Activated naive CD8-positive, alpha-beta T cell treated with anti-CD3 and anti-CD28 coated beads, Interleukin-2, amount 10 ng/mL, durations not matched to agents 7 days and 5 days (primary cell): ENCODE measurements at places on chromosomes 11 and 22.

GRCh38 chr11:18706330-18707243 is 8.0 kb downstream of the TMEM86A start:
- H3K27me3 ChIP-seq, result peaks cover 19% of the 10 kb centered on the region
- peaks cover 3% of the 10 kb centered on the region for H3K36me3 ChIP-seq
- peak overlapping the region; percentile 84 for H3K4me3 ChIP-seq
- peak overlapping the region; percentile 89 for H3K27ac ChIP-seq

DNA sequence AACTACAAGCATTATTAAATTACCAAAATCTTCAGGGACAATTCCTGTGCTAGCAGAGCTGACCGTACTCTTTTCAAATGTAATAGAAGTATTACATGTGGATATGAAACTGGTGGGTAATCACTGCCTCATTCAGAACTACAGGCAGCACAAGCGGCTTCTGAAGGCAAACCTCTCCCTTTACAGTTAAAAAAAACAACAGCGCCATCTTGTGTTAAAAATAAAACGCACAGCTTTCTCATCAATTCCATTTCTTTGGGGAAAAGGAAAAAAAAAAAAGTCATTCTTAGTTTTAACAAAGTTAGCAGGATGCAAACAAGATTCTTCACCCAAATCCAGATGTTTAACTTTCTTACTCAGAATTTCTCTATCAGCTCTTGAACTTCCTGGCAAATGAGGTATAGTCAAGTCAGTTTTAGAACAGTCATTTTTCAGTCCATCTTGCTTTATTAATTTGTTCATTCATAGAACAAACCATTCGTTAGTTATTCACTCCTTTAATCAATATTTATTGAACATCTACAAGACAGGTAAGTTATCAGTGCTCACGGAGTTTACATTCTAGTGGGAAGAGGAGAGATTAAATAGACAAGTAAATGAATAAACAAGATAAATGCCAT is 331.8 kb upstream of the MPPED2 start:
- no peaks in the 10 kb centered on the region for H3K36me3 ChIP-seq
- H3K4me1 ChIP-seq, result no peaks in the 10 kb centered on the region

DNA sequence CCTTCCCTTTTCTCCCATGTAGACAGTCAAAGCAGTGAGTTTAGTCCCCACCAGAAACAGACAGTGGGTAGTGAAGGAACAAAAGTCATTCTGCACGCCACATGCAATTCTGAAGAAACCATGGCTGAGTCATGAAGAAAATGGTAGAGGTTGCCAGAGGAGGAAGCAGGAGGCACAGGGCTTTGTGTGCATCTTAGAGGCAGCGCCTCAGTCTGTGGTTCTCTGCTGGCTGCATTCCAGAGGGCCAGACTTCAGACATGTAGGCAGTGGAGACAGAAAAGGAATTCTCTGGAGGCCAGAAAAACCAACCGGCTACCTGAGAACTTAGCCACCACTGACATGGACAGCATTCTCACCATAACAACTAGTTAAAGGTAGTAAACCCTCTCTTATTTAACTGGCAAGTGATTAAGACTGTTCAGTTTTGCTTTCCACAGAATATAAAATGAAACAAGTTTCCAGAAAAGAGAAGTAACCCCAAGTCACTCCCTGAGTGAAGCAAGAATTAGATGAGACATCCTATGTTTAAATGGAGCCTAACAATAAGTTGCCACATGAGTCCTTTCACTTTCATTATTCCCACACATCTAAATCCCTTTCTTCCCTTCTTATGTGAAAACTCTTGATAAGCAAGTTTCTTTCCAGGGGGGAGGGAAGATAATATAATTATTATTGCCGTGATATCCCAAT is 556.1 kb downstream of the SOX6 start:
- no peak for DNase-seq
- no peaks in the 10 kb centered on the region for H3K4me1 ChIP-seq
- H3K4me3 ChIP-seq, result no peak overlapping the region
- peaks cover 1% of the 10 kb centered on the region for H3K27me3 ChIP-seq

DNA sequence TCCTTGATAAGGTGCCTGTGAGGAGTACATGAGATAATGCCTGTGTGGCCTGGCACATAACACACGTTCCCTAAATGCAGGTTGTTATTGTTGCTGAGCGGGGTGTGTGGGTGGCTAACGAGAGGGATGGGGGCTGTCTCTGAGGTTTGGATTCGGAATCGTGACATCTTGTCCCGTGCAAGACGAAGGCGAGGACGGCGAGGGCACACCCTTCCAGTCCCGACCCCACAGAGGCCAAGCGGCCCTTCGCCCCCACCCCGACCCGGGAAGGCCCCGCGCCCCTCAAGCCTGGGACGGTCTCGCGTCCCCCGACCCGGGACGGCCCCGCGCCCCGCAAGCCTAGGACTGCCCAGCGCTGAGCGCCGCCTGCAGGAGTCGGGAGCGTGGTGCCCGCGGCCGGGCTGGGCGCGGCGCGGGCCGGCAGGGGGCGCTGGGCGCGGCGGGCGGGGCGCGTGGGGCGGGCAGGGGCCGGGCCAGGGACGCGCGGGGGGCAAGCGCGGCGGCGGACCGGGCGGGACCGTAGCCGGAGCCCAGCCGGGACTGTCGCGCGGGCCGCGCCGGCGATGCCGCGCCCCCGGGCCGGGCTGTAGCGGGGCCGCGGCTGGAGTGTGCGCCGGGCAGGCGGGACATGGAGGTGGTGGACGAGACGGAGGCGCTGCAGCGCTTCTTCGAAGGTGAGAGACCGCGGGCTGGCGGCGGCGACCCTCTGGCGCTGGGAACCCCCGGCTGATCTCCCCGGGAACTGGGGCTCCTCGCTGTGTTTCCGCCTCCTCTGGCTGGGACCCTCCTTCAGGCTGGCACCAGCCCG is at the start of gene MYRF:
TSS of gene MYRF (plus strand) at position 520 of the 808 bp plus-strand sequence. CDS start at position 629, 109 bp downstream.
- peaks cover 16% of the 10 kb centered on the region for H3K4me1 ChIP-seq
- no peak within 1 kb of the TSS for H3K27ac ChIP-seq
- peak; percentile 85 for DNase-seq
- H3K27me3 ChIP-seq, result peaks cover 31% of the 10 kb centered on the region

DNA sequence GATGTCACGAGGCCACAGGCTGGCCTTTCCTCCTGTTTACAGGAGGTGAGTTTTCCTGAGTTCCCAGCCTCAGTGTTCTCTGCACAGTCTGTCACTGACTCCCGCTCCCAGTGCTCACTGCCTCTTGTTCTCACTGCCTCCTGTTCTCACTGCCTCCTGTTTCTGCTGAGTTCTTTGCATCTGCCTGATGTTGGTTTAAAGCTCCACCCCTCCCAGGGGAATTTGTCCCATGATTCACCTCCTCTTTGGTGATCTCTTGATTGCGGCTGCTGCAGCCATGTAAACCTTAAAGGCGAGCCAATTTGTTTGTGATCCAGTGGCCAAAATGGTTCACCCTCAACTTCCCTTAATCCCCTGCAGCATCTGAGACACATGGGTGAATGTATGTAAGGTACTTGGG is 6.0 kb upstream of the TUBA8 start:
- peaks cover 38% of the 10 kb centered on the region for H3K36me3 ChIP-seq
- H3K27me3 ChIP-seq, result peaks cover 12% of the 10 kb centered on the region
- no peak overlapping the region for H3K27ac ChIP-seq
- H3K4me1 ChIP-seq, result peaks cover 3% of the 10 kb centered on the region
- no peak for DNase-seq
- H3K4me3 ChIP-seq, result no peak overlapping the region

DNA sequence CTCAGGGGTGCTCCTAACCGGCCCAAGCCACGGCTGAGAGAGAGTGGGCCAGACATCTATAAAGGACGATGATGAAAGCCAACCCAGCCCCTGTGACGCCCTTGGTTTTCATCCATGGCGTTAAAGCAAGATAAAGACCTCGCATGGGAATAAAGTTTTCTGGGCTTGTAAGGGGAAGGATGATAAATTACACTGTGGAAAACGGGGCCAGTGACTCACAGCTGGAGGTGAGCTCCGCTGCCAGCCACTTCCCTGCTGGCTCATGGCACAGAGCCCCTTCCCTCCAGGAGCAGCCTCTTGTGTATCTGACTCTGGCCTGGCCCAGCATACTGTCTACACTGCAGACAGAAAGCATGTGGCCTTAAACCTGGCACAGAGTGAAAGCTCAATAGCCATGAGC is 503.2 kb upstream of the B3GAT1 start:
- no peaks in the 10 kb centered on the region for H3K4me1 ChIP-seq
- no peak overlapping the region for H3K4me3 ChIP-seq
- DNase-seq, result no peak
- H3K27ac ChIP-seq, result no peak overlapping the region
- peaks cover 4% of the 10 kb centered on the region for H3K27me3 ChIP-seq

- DNase-seq, result no peak
- H3K4me3 ChIP-seq, result no peak overlapping the region
- no peaks in the 10 kb centered on the region for H3K4me1 ChIP-seq
- H3K36me3 ChIP-seq, result no peaks in the 10 kb centered on the region
Observed at GRCh38 chr11:134423106-134423505, 11.1 kb upstream of the B3GAT1 start.

DNA sequence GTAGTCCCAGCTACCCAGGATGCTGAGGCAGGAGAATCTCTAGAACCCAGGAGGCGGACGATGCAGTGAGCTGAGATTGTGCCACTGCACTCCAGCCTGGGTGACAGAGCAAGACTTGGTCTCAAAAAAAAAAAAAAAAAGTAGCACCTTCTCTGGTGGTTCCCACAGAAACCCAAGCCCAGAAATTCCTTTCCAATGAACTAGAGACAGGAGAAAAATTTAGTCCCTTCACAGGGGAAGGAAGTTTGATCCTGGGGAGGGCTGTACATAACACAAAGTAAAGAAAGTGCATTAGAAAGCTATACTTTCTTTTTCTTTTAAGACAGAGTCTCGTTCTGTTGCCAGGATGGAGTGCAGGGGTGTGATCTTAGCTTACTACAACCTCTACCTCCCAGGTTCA is 25.5 kb upstream of the APOA1 start:
- no peak for DNase-seq
- H3K4me3 ChIP-seq, result no peak overlapping the region
- H3K4me1 ChIP-seq, result peaks cover 4% of the 10 kb centered on the region
- no peak overlapping the region for H3K27ac ChIP-seq
- no peaks in the 10 kb centered on the region for H3K27me3 ChIP-seq

DNA sequence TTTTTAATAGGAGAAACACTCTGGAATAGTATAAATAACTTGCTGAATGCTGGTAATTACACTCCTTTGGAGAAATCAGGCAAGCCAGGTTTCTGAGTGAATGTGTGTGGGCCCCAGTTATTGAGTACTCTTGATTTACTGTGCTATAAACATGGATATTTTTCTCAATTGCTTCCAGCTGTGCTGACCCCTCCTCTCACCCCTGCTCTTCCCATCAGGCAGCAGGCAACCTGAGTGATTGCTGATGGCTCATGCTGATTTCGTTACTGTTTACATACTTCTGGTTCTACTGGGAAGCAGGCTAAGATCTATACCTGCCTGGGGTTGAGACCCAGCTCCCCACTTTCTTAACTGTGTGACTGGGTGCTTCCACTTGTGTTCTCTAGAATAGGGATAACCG is 68.5 kb downstream of the DHCR7 start:
- no peak for DNase-seq
- no peaks in the 10 kb centered on the region for H3K4me1 ChIP-seq
- H3K27me3 ChIP-seq, result peaks cover 2% of the 10 kb centered on the region
- peaks cover 2% of the 10 kb centered on the region for H3K36me3 ChIP-seq

GRCh38 chr11:64566915-64567891 is 23.8 kb upstream of the SLC22A12 start:
- DNase-seq, result no peak
- H3K27me3 ChIP-seq, result no peaks in the 10 kb centered on the region
- H3K4me3 ChIP-seq, result no peak overlapping the region
- H3K36me3 ChIP-seq, result no peaks in the 10 kb centered on the region

GRCh38 chr22:28074526-28074925 is 155.5 kb upstream of the PITPNB start:
- H3K4me1 ChIP-seq, result no peaks in the 10 kb centered on the region
- no peaks in the 10 kb centered on the region for H3K27me3 ChIP-seq
- H3K27ac ChIP-seq, result no peak overlapping the region
- no peak overlapping the region for H3K4me3 ChIP-seq
- no peaks in the 10 kb centered on the region for H3K36me3 ChIP-seq

DNA sequence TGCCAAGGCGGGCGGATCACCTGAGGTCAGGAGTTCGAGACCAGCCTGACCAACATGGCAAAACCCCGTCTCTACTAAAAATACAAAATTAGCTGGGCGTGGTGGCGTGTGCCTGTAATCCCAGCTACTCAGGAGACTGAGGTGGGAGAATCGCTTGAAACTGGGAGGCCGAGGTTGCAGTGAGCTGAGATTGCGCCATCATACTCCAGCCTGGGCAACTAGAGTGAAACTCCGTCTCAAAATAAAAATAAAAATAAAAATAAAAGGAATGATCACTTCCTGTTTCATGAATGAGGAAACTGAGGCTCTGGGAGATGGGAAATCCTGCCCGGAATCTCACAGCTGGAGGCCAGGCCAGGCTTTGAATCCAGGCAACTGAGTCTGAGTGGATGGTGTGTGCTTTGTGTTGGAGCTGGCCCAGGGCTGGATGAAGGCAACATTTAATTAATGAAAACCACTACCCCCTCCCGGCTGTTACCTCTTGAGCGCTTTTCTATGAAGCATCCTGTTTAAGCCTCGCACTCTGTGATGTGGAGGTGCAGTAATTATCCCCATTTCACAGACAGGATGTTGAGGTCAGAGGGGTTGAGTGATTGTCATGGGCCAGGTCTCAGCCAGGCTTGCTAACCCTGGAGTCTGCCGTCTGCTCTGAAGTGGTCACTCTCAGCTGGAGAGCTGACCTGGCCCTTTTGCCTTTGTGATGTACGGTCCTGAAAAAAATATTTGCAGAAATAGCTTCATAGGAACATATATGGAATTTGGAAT is 27.8 kb downstream of the LRP5 start:
- H3K36me3 ChIP-seq, result peaks cover 7% of the 10 kb centered on the region
- peak overlapping the region; percentile 86 for H3K27ac ChIP-seq

- H3K4me1 ChIP-seq, result no peaks in the 10 kb centered on the region
- no peak overlapping the region for H3K4me3 ChIP-seq
- DNase-seq, result no peak
- H3K27me3 ChIP-seq, result peaks cover 13% of the 10 kb centered on the region
Observed at GRCh38 chr11:11105361-11105760, 247.5 kb upstream of the ZBED5 start.

DNA sequence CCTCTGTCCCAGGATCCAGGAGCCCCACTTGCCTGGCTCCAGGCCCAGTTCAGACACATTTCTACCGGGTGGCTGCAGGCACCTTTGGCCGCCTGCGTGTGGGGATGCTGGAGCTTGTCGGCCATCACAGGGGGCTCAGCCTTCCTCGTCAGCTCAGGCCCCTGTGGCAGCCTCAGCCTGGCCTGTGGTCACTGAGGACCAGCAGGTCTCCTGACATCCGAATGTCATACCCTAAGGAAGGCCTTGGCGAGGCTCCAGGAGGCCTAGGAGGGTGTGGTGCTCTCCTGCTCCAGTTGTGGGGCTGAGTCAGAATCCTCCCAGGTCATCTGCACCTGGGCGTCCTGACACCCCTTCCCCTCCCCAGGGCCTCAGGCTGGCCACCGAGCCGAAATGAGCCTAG is 14.9 kb upstream of the SOX10 start:
- no peaks in the 10 kb centered on the region for H3K27me3 ChIP-seq
- no peak for DNase-seq
- H3K36me3 ChIP-seq, result no peaks in the 10 kb centered on the region
- H3K4me3 ChIP-seq, result no peak overlapping the region
- peaks cover 5% of the 10 kb centered on the region for H3K4me1 ChIP-seq

GRCh38 chr11:46122945-46123715 is 1.9 kb upstream of the PHF21A start:
- H3K4me1 ChIP-seq, result peaks cover 29% of the 10 kb centered on the region
- no peak overlapping the region for H3K4me3 ChIP-seq
- no peak overlapping the region for H3K27ac ChIP-seq
- no peak for DNase-seq
